ENCODE measurements at places on chromosomes 5 and 9.

GRCh38 chr9:38171926-38172325, 102.9 kb upstream of the SHB start:
- DNase-seq = no peak

DNA sequence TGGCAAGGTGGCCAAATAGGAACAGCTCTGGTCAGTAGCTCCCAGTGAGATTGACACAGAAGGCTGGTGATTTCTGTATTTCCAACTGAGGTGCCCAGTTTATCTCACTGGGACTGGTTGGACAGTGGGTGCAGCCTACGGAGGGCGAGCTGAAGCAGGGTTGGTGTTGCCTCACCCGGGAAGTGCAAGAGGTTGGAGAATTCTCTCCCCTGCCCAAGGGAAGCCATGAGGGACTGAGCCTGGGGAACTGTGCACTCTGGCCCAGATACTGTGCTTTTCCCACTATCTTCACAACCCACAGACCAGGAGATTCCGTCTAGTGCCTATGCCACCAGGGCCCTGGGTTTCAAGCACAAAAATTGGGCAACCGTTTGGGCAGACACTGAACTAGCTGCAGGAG, 61.0 kb downstream of the TNFSF8 start:
- DNase-seq = no peak

- no peak for DNase-seq
These were observed 126.5 kb upstream of the TRPC7 start for GRCh38 chr5:136491806-136492205.

DNA sequence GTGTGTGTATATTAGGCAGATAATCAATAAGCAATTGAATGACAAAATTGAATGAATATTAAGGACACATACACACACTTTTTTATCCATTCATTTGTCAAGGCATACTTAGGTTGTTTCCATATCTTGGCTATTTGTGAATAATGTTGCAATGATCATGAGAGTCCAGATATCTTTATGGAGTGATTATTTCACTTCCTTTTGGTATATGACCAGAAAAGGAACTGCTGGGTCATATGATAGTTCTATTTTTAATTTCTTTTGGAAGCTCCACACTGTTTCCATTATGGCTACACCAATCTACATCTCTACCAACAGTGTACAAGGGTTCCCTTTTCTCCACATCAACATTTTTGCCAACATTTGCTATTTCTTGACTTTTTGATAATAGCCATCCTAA, 137.7 kb upstream of the PAPPA start:
- DNase-seq = no peak

- DNase-seq = no peak
These were observed 185.9 kb upstream of the RASA1 start for GRCh38 chr5:87081511-87082372.

DNA sequence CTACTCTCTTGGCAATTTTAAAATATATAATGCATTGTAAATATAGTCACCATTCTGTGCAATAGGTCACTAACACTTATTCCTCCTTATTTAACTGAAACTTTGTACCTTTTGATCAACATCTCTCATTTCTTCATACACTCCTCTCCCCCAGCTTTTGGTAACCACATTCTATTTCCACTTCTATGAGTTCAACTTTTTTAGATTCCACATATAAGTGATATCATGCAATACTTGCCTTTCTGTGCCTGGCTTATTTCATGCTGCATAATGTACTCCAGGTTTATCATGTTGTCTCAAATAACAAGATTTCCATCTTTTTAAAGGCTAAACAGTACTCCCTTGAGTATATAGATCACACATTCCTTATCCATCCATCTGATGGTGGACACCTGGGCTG, 188.8 kb downstream of the NXNL2 start:
- no peak for DNase-seq

Data from NCI-H1436 (cell line).